ENCODE measurements at places on chromosomes 3 and 15. TPM values are rescaled to one million over a fixed set of nuclear protein-coding genes. Genes with fewer than 3 reads are reported as not detected.

The STRC gene
- total RNA-seq = under 0.01 TPM

The LSAMP gene
- 59.9 TPM for total RNA-seq

The PLSCR5 gene
- under 0.01 TPM for total RNA-seq

The TMCC1 gene
- total RNA-seq = 68.5 TPM

The HCN4 gene
- total RNA-seq = 3.3 TPM

The C15orf62 gene
- not detected for total RNA-seq

The MAP2K5 gene
- 11.0 TPM for total RNA-seq

The PLAAT1 gene
- total RNA-seq = 18.3 TPM

The MOBP gene
- total RNA-seq = 0.41 TPM

The KATNBL1 gene
- 109 TPM for total RNA-seq

The TMEM108 gene
- total RNA-seq = 18.3 TPM

The HIGD2B gene
- total RNA-seq = under 0.01 TPM

The PPARG gene
- 1.2 TPM for total RNA-seq

The RBP2 gene
- not detected for total RNA-seq

The CPEB1 gene
- 2.0 TPM for total RNA-seq

The FBXW12 gene
- 1.6 TPM for total RNA-seq

The AQP9 gene
- under 0.01 TPM for total RNA-seq

The HMG20A gene
- 48.9 TPM for total RNA-seq

The SI gene
- total RNA-seq = not detected

The CERS3 gene
- total RNA-seq = 0.41 TPM

The IL17RD gene
- total RNA-seq = 31.0 TPM

The HEG1 gene
- 5.7 TPM for total RNA-seq

The SPSB4 gene
- total RNA-seq = 4.1 TPM

The TPRG1 gene
- 1.2 TPM for total RNA-seq

The GOLGA8T gene
- not detected for total RNA-seq

The ILDR1 gene
- not detected for total RNA-seq

The PIGX gene
- 59.9 TPM for total RNA-seq

The TRANK1 gene
- 9.0 TPM for total RNA-seq

The MST1R gene
- total RNA-seq = 0.41 TPM

Measured in frontal cortex (tissue), 4 donors.